Putamen (tissue), 1 donor: ENCODE measurements at places on chromosomes 2 and 18.

DNA sequence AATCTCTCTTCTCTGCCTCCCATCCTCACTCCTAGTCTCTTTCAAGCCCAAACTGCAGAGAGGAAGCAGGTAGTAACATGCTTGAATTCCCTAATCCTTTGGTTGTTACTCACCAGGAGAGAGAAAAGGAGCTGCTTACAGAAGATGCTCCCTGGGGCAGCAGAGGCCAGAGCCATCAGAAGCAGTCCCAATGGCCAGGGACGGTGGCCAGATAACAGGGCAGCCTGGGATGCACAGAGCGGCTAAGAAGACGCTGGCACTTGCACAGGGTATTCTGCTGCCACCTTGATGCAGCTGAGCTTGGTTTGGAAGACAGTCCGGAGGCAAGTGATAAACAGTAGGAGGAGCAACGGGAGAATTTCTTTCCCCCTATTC is 250 bp downstream of the DSC1 start:
- no peak for DNase-seq

GRCh38 chr18:48982266-48982665 is 31.5 kb upstream of the SMAD7 start:
- DNase-seq = no peak

DNA sequence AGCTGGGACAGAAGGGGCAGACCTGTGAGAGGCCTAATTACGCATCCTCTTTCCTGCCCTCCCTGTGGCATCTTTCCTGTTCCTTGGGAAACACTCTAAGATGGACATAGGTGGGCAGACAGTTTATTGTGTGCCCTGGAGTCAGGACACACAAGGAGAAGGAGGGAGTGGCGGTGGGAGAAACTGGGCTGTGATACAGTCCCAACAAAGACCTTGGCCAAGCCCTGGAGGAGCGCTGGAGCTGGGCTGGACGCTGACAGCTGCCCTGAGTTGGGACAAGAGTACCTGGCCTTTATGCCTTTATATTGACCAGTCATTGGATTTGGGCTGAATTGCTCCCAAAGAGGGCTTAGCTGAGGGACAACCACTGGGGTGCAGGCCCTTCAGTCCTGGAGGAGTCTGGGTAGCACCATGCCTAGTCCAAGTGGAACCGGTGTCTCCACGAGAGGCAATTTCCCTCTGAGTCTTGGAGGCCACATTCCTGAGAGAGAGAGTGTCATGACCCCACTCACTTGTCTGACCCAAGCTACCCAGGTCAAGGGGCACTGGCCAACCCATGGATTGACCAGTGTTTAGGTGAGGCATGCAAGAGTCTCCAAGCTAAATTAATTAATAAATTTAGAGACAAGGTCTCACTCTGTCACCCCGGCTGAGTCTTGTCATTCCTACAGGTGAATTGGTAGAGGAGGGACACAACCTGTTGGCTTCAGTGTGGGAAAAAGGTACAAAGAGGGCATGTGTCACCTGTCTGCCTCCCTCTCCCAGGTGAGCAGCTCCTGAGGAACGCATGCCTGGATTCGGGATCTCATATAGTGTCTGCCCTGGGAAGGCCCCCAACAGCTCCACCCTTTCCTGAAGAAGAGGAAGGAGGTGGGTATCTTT is 107.1 kb upstream of the ST3GAL5 start:
- DNase-seq = no peak

DNA sequence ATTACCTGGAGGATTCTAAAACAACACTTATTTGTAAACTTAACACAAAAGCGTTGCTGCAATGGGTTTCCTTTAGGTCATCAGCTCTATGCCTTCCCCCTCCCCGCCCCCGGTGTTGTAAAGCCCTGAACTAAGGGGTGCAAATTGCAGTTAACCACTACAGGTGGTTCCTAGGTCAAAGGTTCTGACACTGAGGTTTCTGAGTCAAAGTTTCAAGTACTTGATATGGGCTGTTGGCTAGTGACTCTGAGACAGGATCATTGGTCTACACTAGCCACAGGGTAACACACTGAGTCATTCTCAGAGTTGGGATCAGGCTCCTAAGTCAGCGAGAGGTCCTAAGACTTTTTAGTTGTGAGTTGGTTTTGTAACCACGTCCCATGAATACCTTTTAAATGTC is 15.4 kb downstream of the IL1B start:
- no peak for DNase-seq

DNA sequence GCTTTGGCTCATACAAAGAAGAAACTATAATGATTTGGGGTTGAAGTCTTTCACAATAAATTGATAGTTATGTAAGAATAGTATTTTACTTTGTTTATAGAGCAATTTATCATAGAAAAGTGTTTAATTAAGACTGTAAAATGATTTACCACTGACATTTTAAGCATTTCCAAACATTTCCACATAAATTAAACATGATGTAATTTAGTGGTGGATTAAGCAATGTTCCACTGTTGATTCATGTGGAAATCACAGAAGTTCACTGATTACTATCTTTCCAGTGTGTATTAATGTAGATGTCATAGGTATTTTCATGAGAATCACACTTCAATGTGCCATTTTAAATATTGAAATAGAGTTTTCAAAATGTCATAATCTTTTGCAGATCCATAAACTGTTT is 40.1 kb upstream of the GRB14 start:
- no peak for DNase-seq

DNA sequence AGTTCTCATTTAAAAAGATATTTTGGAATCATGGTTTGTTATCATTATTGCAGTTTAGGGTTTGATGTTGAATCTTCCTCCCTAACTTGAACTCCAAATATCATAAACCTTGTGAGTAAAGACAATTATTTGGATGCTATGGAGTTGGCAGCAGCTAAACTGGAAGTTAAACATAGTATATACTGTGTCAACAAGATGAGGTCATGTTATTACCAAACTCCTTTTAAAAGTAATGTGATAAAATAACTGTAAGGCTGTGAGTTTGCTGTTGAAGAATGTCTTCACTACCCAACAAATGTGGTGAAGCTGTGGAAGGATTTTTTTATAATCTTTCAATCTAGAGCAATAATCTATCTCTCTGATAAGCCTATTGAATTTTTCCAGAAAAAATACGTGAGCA is 16.0 kb downstream of the DNAH6 start:
- no peak for DNase-seq

DNA sequence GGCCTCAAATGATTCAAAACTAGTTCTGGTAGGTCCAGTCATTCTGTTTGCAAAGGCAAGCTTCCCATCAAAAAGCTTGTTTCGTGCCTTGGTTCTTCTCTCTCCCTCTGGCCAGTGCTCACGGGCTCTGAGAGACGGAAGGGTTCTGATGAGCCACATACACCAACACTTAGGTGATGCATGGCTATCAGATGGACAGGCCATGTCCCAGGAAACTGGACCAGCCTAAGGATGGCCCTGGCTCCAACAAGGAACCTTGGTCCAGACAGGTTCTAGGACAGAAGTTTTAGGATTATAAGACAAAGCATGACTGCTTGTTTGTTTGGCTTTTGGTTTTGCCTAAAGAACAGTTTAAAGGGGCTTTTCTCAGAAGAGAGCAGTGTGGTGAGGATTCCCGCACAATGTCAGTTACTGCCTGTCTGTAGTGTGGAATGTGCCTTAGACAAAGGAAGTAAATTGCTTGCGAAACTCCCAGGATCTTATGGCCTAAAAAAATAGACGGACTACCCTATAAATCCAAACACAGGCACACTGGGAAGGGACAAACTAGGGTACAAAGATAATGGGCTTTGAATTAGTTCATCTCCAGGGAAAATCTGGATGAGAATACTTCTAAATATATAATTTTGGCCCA is 10.3 kb downstream of the CYP1B1 start:
- no peak for DNase-seq

DNA sequence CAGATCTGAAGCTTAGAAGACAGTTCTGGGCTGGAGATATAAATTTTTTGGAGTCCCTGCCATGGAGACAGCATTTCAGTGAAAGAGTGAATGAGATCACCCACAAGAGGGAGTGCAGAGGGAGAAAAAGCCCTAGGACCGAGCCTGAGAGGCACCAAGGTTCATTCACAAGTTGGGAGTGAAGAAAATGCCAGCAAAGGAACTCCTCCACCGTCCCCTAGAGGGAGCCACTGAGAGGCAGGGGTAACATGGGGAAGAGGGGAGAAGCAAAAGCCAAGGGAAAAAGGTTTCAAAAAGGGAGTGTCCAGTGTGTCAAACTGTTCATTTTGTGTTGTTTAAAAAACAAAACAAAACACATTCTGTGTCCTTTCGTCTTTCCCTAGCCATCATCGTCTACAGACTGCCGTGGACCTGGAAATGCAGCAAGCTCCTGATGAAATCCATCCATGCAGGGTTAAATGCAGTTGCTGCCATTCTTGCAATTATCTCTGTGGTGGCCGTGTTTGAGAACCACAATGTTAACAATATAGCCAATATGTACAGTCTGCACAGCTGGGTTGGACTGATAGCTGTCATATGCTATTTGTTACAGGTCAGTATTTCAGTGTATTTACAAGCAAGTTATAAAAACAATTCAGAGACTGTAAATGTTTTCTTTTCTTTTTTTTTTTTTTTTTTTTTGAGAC is 19.1 kb downstream of the CYBRD1 start:
- DNase-seq = no peak

DNA sequence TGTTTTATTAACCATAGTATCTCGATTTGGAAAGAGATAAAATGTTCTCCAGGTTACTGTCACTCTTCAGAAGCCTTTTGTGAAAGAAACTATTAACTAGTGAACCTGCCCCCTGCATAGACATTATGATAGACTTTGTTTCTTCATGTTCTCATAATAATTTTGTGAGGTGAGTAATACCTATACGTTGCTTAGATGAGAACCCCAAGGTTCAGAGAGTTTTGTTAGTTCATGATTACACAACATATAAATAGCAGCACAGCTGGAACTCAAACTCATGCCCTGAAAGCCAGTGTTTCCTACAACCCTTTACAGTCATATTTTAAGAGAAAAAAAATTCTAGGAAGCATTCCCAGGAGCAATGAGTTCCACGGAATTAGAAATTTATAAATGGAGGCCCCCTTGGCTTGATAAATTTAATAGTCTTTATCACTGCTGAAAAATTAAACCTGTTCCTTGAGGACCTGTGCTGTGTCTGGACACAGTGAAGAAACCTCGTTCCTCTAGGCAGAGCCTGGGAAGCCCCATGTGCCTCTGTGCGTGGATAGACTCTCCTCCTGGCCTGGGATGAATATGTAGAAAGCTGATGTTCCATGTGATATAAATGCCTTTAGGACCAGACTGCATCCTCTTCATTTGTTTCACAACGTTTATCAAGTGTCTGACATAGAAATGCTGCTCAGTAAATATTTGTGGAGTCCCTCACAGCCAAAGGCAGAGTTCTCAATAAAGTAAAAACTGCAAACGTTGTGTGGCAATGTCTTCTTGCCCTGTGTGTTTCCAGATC is 1257.0 kb upstream of the GYPC start:
- no peak for DNase-seq

GRCh38 chr2:32932825-32933755 is 13.7 kb upstream of the LTBP1 start:
- DNase-seq = no peak

DNA sequence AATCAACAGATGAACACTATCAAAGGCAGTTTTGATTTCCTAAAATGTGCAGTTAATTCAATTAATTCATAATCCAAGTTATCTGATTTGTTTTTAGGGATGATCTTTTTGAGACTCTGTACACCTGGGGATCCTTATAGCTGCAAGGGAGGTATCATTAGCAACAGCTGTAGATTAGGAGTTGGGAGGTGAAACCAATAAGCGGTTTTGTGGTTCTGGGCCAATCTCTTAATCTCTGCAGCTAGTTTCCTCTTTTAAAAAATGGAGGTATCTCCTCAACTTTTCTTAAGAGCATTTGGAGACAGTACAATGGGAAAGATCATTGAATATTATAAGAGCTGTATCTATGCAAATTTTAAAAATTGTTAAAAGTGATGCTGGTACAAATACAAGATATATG is 126.0 kb downstream of the MC4R start:
- DNase-seq = no peak

- no peak for DNase-seq
Measured at GRCh38 chr2:237144516-237144915, 58.8 kb downstream of the COPS8 start.

DNA sequence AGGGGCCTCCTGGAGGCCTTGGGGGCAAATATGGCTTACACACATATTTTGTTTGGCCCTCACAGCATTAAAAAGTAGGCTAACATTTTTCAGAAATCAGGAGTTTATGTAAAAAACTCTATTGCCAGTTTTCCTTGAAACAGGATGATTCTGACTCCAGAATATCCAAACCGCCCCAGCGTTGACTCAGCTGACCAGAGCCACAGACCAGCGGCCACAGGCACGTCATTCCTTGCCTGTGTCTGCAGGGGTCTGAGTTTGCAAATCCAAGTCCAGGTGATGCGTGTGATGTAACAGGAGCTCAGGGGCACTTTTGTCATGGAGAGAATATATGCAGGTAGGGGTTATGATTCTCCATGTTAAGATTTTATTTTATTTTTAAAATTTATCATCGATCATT is 79.4 kb upstream of the ALKAL2 start:
- DNase-seq = no peak

DNA sequence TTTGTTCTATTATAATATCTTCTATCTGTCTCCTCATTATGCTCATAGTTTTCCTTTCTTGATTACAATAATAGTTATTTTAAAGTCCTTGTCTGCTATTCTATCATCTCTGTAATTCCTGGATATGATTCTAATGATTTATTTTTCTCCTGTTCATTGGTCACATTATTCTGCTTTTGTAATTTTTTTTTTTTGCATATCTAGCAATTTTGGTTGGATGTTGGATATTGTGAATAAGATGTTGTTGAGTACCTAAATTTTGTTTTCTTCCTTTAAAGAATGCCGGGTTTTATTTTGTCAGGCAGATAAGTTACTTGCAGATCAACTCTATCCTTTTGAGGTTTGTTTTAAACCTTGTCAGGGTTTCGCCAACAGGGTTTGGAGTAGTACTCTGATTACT is 25.2 kb downstream of the KATNAL2 start:
- no peak for DNase-seq

DNA sequence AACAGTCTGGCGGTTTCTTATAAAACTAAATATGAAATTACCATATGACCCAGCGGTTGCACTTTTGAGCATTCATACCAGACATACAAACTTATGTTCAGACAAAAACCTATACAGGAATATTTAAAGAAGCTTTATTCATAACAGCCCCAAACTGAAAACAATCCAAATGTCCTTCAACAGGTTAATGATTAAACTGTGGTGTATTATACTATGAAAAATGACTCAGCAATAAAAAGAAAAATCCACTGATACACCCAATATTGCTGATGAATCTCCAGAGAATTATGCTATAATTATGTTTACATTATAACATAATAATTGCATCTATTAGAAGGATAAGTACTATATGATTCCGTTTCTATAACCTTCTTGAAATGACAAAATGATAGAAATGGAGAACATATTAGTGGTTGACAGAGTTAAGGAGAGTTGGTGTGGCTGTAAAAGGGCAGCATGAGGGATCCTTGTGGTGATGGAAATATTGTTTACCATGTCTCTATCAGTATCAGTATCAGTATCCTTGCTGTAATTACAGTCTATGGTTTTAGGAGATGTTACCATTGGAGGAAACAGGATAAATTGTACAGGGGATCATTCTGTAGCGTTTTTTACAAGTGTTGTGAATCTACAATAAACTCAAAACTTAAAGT is 127.1 kb downstream of the DSC3 start:
- no peak for DNase-seq
